ENCODE measurements at places on chromosomes 11 and 22.

DNA sequence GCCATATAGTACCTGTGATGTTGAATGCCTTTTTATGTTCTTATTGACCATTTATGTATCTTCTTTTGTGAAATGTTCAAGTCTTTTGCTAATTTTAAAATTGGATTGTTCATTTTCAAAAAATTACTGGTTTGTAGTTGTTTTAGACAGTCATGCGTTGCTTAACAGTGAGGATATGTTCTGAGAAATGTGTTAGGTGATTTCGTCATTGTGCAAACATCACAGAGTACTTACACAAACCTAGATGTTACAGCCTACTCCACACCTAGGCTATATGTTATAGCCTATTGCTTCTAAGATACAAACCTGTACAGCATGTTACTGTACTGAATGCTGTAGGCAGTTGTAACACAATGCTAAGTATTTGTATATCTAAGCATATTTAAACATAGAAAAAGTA is 32.5 kb downstream of the PDE3B start:
- no peak for DNase-seq

DNA sequence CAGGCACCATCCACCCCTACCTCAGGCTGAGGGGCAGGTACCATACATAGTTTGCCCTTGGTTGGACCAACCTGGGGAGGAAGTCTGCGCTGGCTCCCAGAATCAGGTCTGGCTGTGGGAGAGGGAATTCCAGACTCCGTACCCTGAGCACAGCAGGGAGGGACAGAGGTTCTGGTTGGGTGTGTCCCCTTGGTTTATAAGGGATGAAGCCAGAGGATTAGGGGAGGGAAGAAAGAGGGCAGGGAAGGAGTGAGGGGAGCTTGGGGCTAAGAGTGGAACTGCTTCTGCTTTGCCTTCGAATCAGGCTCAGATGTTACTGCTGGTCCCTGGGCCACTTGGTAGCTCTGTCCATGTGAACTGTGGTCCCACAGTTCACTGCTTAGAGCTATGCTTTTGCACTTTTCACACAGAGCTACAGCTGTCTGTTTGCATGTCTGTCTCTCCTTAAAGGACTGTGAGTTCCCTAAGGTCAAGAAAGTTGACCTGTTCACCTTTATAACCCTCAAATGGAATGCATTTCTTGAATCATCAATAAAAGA is 9.2 kb downstream of the MMP20 start:
- DNase-seq = no peak

DNA sequence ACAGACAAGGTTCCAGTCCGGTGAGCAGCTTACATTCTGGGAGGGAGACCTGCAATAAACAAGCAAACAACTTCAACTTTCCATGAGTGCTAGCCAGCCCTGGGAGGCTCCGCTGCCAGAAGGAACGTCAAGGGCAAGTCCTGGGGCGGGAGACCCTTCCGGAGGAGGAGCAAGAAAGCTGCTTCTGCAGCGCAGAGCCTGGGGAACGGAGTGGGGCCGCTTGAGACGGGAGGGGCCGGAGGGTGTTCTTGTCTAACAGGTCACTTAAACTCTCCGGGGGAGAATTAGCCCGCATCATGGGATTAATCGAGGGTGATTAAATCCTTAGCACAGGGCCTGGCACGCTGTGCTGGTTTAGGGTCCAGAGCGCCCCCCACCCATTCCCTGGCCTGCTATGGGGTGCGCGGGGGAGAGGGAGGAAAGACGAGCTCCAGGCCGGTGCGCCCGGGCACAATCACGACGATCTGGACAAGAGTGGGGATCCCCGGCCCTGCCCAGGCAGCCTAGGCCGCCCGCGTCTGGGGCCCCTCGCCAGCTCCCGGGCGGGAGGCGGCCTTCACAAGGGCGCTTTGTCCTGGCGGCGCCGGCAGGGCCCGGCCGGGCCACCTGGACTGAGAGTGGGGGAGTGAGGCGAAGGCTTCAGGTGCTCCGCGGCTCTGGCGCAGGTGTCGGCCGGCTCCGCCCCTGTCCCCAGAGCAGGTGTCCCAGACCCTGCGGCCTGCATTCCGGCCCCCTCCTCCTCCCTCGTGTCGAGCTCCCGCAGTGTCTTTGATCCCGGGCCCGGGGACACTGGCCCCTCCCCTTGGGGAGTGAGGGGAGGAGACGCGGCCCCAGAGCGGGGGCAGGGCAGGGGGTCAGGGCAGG is 663 bp upstream of the LARGE2 start:
- no peak for DNase-seq

GRCh38 chr22:47853750-47854149 is 1091.3 kb downstream of the TBC1D22A start:
- DNase-seq = no peak

GRCh38 chr11:44008088-44008501 is 39.7 kb upstream of the ACCSL start:
- DNase-seq = no peak

GRCh38 chr11:61090982-61091372 is 11.3 kb upstream of the CD5 start:
- no peak for DNase-seq

- peak; percentile 72 for DNase-seq
These were observed 46.2 kb downstream of the C11orf71 start for GRCh38 chr11:114354076-114354475.

GRCh38 chr11:33134276-33134675 is 27.0 kb downstream of the CSTF3 start:
- no peak for DNase-seq

DNA sequence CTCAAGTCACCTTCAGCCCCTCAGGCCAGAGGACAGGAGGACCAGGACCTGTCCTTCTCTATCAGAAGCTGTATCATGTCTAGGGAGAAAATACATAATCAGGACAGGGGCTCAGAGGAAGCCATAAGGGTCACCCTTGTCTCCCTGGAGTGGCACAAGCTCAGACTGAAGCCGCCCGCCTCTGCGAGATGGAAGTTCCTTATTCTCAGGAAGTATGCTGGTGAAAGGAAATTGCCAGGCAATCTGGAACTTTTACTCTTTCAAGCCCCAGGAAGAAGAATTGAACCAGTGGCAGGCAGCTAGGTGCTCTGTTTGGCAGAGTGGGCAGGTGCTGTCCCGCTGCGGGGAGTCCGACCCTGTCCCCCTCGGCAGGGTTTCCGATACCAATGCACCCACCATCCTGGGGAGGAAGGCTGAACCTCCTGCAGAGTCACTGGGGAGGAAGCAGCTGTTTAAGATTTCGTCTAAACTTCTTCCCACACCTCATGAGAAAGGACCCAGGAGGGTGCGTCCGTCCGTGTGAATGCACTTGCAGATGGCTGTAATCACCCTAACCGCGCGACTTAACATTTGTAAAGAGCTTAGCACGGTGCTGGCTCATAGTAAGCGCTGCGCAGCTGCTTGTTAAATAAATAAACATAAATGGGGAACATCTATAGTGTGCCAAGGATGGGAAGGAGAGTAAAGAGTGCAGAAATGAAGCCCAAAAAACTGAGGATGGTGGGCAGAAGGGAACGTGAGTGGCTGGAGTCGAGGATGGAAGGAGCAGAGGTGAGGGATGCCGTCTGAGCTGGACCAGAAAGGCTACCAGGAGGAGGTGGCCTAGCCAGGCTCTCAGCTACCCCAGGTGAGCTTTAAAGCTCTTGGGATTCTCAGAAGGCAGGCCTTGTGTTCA is 5.0 kb upstream of the ANO1 start:
- DNase-seq = no peak

DNA sequence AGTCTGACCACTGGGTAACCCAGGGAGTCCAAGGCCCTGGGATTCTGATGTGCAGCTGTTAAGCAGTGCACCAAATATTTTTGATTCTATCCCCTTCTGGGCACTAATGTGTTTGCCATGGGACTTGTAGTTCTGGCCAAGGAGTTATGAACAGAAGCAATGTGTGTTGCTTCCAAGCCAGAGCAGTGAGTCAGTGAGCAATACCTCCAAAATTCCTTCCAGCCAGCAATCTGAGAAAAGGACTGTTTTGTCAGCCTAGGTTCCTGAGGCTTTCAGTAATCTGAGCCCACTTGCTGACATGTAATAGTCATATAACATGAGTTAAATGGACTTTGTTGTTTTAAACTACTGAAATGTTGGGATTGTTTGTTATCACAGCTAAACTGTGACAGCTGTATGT is 311.4 kb downstream of the NELL1 start:
- no peak for DNase-seq

DNA sequence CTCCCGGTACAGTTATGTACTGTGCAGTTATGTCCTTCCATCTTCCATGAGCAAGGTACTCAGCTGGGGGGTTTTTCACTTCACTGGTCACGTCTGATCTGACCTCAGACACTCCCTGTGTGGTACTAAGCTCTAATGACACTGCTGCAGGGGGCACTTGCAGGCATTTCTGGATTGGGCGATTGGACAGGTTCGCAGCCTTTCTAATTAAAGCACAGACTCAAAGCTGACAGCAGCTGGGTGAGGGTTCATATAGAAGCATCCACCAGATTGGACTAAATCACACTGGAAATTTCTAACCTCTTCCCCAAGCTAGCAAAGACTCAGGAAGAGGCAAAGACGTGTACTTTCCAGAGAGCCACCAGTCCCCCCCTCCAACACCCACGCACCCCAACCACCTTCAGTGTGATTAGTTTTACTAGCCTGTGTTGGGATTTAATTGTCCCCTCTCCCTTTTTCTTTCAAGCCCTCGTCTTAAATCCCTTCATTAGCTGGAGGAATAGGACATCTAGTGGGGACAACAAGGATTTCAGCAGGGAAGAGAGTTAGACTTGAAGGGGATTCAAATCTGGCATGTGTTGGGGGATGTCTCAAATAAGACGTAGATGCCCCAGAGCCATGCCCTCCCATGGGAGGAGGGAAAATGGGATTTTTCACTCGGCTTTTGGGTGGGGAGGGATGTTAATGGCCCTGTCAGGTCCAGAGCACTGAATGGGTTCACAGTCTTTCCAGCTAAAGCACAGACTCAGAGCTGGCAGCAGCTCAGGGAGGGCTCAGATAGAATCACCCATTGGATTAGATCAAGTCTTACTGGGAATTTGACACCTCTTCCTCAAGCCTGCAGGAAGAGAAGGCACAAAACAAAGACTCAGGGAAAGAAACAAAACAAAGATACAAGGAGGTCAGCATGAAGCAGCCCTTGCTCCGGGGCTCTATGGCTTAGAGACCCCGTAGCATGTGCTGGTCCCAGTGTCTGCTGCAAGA is 10.9 kb downstream of the INS start:
- DNase-seq = no peak

- DNase-seq = no peak
These were observed 29.0 kb upstream of the RASSF10 start for GRCh38 chr11:12979928-12980689.

DNA sequence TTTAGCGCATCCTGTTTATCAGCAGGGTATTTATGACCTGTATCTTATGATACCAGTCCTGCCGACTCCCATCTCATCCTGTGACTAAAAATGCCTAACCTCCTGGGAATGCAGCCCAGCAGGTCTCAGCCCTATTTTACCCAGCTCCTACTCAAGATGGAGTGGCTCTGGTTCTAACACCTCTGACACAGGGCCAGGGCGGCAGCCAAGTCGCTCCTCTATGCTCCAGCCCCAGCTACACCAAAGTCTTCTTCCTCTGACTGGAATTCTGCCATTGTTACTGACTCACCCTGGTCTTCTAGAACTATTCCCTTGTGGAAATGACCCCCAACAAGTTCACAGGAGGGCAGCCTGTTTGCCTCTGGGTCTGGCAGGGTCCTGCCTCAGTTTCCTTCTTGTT is 7.9 kb upstream of the C1QTNF6 start:
- no peak for DNase-seq

DNA sequence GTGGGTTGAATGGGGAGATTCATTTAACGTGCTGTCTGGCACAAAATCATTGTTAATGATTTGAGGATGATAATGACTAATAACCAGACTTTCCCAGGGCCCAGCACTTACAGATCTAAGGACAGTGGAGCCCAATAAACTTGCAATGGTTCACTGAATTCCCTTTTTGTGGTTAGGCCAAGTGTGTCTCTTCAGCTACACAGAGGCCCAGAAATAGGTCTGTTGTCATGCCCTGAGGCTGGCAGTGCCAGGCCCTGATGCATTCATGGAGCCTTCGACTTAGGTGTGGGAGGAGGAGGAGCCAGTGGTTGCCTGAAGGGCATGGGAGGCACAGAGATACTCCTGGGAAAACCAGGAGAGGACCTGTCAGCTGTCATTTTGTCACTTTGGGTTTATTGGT is 56.1 kb downstream of the KIAA1671 start:
- DNase-seq = no peak

DNA sequence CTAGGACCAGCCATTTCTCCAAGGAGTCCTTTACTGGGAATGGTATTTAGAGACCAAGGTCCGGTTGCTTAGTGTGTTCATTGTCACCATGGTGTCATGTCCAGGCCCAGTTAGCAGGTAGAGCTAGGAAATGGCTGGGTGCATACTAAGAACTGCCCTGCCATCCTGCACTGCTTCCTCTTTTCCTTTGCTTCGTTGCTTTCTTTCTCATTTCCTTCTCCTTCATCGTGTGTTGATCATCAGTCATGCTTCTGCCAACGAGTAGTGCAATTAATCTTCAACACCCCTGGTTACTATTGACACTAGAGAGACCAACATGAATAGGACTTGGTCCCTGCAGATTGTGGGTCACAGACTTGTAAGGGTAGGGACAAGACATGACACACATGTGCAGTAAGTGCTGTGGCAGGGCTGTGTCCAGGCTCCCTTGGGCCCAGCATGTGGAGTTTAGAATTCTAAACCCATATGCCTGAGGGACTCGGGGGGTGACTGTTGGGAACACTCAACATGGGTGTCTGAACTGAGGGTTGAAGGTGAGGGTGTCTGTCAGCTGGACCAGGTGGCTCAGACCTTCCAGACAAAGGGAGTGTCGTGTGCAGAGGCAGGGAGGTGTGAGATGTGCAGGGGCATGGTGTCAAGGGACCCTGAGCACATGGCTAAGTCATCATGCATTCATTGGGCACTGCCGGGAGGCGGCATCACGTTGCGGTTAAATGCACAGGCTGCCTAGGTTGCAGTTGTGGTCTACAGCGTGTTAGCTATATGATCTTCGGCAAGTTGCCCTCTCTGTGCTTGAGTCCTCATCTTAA is 42.6 kb downstream of the ST14 start:
- no peak for DNase-seq

DNA sequence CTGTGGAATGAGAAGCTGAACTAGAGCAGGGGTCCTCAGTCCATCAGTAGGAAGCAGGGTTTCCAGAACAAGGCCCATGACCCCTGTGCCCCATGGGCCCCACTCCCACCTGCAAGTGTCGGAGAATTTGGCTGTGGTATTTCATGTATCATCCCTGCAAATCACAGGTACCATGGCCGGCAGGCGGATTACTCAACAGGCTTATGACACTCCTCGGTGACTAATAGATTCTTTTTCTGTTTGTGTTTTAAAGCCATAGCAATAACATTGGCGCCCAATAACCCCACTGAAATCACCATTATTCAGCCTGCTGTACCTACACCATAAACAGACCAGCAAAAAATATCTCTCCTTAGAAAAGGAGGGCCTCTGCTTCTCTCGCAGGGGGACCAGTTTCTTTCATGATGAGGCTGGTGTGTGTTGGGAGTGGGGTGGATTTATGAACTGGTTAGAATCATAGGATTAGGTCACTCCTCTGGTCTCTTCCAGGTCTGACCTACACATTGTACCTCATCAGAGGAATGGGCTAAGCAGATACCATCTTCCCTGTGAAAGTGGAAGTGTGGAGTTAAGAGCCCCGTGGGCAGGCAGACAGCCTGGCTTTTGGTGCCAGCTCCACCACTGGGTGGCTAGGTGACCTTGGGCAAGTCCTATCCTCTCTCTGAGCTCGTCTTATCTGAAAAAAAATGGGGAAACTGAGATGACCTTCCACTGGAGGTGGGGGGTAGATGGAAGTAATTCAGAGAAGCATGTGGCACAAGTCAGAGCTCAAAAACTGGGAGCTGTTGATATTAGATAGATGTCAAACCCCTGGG is 60.2 kb upstream of the WNT11 start:
- DNase-seq = no peak

All from brain pericyte (primary cell).